ENCODE measurements at places on chromosomes 12 and 14.

DNA sequence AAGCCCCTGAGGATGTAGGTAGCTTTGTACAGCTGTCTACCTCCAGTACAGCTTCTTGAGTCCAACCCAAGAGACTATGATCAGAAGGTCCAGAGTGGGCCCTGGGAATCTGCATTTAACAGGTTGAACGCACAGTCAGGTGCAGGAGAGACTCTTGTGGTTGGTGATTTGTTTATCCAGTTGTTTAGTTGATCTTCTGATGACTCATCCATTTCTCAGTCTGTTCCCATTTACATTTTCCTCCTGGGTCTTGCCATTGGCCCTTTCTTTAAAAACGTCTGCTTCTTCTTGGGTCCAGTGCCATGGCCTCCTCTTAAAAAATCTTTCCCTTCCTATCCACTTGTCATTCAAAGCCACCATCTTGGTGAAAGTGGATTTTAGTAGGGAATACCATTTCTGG lies 734.2 kb downstream of the MED13L start:
- DNase-seq = no peak

- no peak for DNase-seq
Measured at GRCh38 chr12:19437996-19438395, 1.3 kb upstream of the AEBP2 start.

DNA sequence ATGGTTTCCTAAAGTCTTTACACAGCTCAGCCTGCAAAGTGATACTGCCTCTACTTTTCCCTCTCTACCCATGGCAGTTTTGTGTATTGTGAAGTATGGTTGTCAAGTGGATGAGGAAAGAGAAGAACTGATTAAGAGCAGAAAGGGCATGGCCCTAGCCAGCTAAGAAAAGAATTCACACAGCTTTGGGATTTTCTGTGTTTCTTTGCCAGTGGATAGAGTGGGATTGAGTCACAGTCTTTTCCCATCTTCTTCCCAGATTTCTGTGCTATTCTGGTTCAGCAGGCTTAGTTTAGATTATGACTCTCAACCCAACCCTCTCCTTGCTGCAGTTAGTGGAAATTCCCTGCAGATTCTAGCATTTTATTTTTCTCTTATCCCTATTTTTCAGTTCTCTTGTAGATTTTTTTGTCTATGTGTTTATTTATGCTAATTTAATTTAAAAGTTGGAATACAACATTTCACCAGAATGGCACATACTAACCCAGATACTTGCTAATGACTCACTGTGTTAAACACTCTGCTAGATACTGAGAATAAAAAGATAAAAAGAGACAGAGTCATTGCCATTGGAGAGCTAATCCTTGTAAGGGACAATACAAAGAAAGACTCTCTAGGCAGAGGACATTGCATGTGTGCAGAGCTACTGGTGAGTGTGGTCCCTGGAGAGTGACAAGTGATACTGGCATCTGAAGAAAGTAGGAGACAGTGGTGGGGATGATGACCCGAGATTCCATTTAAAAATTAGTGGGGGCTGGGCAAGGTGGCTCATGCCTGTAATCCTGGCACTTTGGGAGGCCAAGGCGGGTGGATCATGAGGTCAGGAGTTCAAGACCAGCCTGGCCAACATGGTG lies 106.3 kb downstream of the ST8SIA1 start:
- no peak for DNase-seq

DNA sequence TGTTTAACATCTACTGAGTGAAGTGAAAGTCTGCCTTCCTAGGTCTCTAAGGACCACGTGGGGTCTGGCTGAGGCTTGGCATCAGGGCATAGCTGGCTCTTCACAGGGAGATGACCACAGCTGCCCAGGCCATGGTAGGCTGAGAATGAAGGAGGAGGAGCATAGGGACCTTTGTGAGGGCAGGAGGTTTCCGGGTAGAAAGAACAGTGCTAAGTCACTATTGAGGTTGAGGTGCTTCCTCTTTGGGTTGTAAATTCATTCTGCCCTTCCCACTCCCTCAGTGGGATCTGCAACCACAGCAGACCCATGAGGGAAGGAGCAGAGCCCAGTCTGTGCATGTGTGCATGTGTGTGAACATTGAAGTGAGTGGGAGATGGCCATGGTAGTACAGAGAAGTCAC lies 909.6 kb downstream of the VRK1 start:
- no peak for DNase-seq

DNA sequence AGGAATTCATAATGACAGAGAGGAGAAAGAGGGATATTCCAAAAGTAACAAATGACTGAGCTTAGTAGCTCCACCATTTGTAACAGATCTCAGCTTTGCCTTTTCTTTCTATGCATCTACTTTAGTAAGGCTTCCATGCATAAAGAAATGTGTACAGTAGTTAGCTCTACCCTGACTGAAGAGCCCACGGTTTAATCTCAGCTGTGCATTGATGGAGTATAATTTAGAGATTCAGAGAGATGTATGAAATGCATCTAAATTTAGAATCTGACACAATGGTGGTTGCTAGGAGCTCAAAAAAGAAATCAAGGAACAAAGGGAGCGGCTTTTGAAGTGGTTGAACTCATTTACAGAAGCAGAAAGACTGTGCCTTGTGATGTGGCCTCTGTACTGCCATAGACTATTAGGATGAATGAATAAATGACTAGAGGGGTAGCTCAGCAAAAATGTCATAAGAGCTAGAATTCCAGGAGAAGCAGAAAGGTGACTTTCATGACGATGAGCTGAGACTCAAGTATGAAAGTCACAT lies 838.6 kb downstream of the RPS29 start:
- no peak for DNase-seq

DNA sequence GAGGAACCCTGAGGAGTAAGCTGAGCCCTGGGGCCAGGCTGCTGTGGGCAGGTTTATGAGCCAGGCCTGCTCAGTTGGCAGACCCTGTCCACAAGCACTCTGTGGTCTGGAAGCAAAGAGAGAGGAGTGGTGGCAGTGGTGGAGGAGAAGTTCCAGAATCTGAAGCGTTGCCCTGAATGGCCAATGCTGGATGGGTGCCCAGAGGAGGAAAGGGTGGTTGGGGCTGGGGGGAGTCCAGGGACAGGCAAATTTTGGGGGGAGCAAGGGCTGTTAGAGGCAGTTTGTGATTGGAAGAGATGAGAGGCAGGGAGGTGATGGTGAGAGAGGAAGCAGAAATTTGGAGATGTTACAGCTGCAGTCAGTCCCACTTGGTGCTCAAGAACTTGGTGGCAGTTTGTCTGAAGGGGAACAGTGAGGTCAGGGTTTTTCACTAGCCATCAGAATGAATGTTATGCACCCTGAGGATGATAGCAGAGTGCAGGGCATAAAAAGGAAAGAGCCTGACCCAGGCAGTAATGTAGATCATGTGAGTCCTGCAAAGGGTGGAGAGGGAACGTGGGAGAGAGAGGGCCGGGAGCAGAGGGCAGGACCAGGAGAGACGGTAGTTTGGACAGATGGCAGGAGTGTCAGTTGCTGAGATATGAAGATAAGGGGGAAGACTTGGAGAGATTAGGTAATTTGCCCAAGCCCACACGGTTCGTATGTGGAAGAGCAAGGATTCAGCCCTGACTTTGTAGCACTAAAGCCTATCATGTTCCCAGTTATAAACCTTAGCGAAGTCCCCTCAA lies 51.2 kb downstream of the GALNT8 start:
- no peak for DNase-seq

GRCh38 chr12:24838531-24838950 lies 110.4 kb downstream of the BCAT1 start:
- DNase-seq = no peak

DNA sequence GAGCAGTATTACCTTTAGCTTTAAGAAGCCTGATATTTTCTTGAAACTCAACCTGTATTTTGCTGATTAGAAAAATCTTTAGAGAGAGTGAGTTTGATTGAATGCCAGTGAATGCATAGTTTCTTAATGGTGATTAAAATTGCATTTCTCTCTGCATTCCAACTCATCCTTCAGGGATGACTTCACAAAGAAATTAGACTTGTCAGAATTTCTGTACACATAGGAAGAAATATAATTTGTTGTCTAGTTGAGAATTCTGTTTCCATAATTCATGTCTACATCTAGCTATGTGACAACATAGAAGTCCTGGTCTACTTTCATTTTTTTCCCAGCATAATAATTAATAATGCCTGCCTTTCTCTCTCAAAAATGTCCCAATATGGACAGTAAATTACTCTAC lies 136.6 kb downstream of the OTOGL start:
- DNase-seq = no peak

DNA sequence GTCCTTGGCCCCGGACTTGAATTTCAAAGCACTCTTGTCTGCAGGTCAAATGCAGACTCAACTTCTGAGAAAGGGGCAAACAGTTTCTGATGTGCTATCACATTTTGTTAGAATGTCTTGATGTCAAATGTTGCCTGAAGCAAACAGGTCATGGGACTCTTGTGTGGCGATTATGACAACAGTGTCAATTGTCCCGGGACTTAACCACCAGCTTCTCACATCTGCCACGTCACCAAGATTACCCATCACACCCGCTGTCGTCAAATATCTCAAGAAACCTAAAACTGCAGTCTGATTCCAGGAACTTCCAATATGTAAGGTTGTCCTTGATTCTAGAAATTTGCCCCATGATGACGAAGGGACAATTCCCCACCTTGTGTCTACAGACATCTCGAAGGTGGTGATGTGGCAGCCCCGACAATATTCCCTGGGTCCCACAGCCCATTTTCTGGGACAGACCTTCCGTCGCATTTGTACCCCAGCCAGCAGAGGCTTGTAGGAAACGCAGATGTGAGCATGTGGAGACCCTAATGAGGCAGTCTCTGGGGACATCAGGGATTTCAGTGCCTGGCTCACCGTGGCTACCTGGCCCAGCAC lies 21.3 kb downstream of the LRTM2 start:
- DNase-seq = no peak

DNA sequence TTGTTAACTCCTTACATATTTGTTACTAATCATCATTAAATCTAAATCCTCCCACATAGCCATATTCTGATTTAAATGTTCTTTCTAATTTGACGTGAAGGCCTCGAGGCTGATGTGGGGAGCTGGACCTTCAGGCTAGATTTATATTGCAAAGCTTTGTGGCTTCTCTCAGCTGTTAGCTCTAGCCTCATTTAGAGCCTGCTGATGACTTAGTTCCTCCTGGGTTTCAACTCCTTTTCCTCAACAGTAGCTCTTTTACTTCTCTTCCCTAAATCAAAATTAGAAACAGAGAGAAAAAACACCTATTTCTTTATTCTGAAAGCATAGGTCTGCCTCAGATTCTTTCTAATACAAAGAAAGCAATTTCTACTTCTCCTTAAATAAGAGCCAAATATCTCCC lies 477.5 kb upstream of the CCDC196 start:
- DNase-seq = no peak

All from activated CD8-positive, alpha-beta memory T cell treated with anti-CD3 and anti-CD28 coated beads, Interleukin-2, amount 50 U/mL, for 4 hours (primary cell).